ENCODE measurements at places on chromosomes 16 and 17.

- DNase-seq = no peak
These were observed 543 bp downstream of the ARHGAP23 start for GRCh38 chr17:38428643-38429371.

DNA sequence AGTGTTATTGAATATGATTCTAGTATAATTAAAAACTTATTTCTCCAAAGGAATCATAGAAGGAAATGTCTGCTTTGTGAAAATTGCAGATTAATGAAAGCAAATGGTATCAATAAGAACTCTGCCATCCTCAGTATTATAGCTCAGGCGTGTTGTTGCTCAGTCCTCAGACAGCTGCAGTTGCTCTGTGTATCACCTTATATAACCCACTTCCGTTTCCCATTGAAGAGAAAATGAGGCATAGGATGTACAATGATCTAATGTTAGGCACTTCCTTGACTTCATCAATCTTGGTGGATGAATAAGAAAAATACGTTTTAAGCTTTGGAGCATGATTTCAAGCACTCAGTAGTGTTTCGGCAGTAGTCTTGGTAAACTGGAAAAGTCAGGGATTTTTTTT lies 14.1 kb downstream of the MFSD11 start:
- DNase-seq = peak; percentile 79

GRCh38 chr17:29930409-29931010 lies 482 bp upstream of the SSH2 start:
- DNase-seq = no peak

DNA sequence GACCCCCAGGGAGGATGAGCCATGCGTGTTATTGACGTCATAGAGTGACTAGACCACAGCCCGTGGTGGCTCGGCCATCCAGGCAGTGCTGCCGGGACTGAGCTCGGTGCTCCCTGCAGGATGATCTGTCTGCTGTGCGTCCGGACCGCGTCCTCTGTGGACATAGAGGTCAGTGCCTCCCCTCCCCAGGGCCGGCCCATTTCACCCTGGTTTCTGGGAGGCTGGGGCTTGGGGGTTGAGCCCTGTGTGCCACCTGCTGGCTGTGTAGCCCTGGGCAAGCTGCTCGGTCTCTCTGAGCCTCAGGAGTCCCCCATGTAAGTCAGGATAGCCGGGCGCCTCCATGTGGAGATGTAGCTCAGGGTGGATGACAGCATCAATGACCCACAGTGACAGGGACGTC lies 8.3 kb downstream of the TSC2 start:
- no peak for DNase-seq

Data from CD4-positive, alpha-beta T cell (primary cell).